ENCODE measurements at places on chromosomes 13 and 19. TPM values are rescaled to one million over a fixed set of nuclear protein-coding genes. Genes with fewer than 3 reads are reported as not detected.

Gene ZNF571
- 0.89 TPM for total RNA-seq

Gene ZNF382
- total RNA-seq: 0.03 TPM

Gene IQCN
- total RNA-seq: 0.31 TPM

Gene PCDH17
- total RNA-seq: 0.01 TPM

Gene WDFY2
- total RNA-seq: 4.4 TPM

Gene GJA3
- 0.91 TPM for total RNA-seq

Gene SOX1
- total RNA-seq: not detected

Data from A549 treated with CpdA at 1 μM for 4 hours (cell line).